ENCODE measurements at places on chromosomes 6 and 20.

DNA sequence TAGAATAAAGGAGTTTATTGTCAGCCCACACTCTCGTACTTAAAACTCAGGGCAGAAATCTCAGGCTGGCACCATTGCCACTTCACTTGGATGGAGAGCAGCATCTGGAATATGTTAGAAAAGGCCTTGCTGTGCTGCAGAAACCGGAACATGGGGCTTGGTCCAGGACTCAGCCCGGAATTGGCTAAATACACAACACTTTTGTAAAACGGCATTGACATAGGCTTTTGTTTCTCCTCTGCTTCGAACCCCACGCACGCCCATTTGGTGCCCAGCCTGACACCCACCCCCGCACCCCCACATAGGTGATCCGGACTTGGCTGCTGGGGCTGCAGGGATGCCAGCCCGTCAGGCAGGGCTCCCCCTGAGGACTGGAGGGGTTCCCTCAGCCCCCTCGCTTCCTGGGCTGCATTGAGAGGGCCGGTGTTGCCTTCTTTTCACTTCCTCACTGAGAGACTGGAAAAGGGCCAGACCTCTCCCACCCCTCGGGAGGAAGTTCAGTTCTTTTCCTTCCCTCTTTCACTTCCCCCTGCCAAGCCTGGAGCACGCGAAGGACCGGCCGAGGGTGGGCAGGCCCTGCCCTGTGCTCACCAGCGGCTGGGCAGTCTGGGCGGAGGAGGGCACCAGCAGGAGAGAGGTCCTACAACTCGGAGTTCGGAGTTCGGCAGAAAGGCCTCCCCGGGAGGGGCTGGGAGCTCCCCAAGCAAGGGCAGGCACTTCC, 17.9 kb upstream of the CST3 start:
- DNase-seq: no peak

DNA sequence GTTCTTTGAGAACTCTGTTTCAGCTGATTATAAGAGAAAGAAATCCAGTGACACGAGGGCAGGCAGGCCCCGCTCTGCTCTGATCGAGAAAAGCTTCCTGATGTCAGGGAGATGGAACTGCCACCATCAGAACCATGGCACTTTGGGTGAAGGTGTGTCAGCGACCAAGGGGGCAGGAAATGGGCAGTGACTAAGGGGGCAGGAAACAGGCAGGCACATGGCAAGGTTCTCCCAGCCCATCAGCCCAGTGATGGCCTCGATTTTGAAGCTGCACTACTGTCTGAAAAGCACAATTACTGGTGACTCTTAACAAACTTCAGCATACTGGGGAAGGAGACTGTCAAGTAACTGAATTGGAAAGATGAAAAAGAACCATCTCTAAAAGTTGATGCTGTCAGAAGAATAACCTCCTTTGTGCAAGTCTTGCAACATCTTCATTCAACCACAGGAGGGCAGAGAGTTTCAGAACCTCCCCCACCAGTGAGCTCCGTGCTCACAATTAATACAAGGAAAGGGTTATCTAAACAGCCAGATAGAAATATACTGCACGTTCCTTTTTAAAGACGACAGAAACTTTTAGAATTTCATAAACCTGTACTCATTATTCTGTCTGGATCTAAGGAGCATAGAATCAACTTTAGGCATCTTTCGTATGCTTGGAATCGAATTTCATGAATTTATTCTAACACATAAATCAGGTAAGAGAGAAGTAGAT, 39.1 kb downstream of the TMX4 start:
- no peak for DNase-seq

GRCh38 chr6:149233056-149233715, 84.3 kb upstream of the TAB2 start:
- no peak for DNase-seq

DNA sequence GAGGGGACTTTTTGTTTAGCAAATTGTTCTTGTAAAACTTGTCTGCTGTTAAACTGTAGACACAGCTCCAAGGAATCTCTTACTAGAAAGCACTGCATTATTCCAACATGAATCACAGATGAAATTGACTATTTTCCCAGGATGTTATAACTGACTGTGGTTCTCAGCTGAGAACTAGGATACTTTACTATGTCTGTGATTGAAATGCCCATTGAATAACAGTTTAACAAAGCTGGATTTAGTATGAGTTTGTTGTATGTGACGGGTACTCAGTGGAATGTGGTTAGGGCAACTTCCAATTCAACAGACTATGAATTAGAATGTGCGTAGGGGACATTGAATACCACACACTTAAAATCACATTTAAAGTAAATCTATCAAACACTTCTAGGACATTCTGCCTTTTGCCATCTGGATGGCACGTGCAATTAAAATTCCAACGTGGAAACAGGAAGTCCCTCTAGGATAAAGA, 193.4 kb upstream of the PREP start:
- DNase-seq: no peak

DNA sequence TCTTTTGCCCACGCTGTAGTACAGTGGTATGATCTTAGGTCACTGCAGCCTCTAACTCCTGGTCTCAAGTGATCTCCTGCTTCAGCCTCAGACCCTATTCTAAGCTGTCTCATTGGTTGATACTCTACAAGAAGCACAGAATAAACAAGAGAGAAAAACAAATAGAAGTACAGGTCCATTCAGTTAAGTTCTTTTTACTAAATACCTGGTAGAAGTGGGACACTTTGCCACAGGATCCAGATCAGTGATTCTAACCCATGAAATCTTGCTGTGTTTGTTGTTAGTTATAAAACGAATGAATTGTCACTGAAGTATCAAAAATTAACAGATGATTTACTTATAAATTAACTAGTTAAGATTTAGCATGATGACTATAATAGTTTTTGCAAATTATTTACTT, 76.7 kb downstream of the SCAND1 start:
- no peak for DNase-seq

All from right renal pelvis (tissue), 4 donors.